Tibial nerve (tissue), 4 donors: ENCODE measurements at places on chromosomes 7 and 10. TPM values are rescaled to one million over a fixed set of nuclear protein-coding genes. Genes with fewer than 3 reads are reported as not detected.

DNA sequence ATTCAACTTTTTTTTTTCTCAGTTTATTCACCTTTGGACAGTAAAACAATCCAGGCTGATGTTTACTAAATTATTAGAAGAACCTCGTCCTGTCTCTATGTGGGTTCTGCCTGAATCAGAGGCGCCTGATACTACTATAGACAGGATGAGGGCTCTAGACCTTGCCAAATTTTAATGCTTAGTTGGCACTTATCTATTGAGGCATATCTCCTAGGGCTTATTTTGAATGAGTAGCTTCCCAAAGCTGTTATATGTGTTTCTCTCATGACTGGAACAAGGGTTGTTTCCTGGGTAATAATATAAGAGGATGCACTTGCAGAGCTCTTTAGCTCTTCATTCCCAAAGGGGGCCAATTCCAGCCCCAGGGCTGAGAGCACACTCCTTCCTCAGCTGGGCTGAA, 23.6 kb downstream of the HECW1 start:
- no peak for DNase-seq

- no peak for DNase-seq
Measured at GRCh38 chr7:45082031-45082830, 6.5 kb downstream of the NACAD start.

DNA sequence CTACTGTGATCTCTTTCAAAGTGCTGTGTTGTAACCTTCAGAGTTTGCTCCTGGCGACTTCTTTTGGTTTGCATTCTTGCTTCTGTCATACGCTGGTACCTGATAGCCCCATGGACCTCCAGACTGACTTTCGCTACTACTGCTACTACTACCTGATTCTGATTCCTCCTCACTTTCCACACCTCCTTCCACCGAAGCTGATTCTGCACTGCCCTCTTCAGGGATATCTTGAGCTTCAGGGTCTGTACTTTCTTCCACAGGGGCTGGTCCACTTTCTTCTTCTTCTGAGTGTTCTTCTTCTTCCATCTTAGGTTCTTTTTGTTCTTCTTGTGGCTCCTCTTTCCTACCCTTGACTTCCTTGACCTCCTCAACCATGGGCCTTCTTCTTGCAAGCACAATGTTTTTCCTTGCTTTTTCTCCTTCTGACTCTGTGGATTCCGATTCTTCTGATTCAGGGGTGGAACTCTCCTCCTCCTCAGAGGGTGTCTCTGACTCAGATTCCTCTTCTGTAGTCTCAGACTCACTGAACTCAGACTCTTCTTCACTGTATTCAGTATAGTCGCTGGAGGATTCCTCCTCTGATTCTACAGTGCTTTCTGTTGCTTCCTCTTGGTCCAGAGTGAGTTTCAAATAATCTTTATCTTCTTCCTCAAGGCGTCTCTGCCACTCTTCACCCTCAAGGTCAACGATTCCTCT, 992.2 kb downstream of the PCDH15 start:
- DNase-seq, result no peak

GRCh38 chr10:14608381-14609001, 166.2 kb downstream of the FAM107B start:
- DNase-seq, result no peak

DNA sequence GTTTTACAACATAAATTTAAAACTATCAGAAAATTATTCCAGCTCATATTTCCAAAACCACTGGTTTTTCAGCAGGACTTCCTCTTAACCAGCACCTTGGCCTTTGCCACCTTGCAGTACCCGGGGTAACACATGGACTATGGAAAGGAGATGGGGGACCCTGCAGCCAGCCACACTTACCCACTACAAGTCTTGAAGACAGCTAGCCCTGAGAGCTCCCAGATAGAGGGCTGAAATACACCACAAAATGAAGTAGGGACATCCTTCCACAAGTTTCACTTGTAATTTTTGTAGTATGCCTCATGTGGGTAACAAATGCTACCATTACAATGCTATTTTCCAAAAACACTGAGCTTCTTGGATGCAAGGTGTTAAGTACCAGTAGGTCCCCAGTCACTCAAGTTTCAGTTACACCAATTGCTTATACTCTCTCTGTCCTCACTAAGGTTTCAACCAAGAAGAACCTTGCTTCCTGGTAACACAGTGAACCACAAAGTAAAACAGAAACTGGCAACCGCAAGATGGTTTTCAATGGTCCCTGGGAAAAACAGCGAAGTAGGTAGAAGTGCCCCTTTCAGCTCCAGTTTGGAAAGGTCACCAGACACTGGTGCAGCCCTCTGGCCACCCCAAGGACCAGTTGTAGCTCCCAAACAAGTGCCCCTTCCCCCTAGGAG, 110.9 kb downstream of the SGMS1 start:
- DNase-seq, result no peak

The UBE2D4 gene
- total RNA-seq, result 12.9 TPM

DNA sequence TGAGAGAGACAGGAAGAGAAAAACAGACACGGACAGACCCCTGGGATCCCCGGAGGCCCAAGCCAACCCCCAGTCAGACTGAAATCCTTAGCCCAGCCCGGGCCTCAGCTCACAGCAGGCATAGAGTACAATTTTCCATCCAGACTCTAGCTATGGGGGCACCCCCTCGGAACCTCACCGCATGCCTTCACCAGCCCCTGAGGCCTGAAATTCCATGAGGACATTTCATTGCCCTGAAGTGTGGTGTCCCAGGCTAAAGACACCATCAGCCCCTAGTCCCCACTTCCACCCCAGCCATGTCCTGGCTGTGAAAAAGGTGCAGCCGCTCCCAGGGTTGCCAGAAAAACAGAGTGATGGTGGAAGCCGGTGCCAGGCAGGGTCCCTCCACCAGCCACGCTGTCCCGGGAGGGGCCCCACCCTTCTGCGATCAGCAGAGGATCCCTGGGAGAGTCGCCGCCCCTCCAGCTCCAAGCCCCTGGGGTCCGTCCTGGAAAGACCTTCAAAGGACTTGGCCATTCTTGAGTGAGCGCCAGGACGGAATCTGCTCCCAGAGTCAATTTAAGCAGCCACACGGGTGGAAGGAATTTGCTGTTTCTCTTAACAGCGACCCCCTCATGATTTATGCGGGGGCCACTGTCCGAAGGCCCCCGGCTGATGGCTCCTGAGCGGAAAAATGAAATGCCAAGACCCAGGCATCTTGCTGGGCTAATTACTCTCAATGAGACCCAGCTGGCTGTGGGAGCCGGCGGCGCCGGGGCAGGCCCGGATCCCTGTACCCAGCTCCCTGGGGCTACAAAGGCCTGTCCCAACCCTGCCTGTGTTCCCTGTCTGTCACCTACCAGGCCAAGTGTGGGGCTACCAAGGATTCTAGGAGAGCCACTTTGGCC, 23.2 kb downstream of the MYL10 start:
- DNase-seq, result no peak

The GPNMB gene
- total RNA-seq, result 91.7 TPM

- DNase-seq, result no peak
Measured at GRCh38 chr7:108430664-108431063, 25.6 kb downstream of the NRCAM start.

The EIF4EBP2 gene
- 75.1 TPM for total RNA-seq

The SAP25 gene
- total RNA-seq, result 6.0 TPM

DNA sequence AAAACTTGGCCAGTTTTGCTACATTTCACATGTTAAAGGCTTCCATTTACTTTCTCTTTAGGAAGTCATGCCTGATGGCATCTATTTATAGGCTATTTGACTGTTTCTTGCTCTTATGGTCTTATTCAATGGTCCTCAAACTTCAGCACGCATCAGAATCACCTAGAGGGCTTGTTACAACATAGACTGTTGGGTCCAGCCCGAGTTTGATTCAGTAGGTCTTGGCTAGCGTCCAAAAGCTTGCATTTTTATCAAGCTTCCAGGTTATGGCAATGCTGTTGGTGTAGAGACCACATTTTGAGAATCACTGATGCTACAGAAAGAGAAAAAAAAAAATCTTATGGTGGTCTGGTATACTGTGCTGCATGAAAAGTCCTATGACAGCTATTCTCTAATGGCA, 51.9 kb downstream of the MTPN start:
- DNase-seq, result no peak

GRCh38 chr10:129023082-129023481, 444.0 kb upstream of the MGMT start:
- peak; percentile 58 for DNase-seq

DNA sequence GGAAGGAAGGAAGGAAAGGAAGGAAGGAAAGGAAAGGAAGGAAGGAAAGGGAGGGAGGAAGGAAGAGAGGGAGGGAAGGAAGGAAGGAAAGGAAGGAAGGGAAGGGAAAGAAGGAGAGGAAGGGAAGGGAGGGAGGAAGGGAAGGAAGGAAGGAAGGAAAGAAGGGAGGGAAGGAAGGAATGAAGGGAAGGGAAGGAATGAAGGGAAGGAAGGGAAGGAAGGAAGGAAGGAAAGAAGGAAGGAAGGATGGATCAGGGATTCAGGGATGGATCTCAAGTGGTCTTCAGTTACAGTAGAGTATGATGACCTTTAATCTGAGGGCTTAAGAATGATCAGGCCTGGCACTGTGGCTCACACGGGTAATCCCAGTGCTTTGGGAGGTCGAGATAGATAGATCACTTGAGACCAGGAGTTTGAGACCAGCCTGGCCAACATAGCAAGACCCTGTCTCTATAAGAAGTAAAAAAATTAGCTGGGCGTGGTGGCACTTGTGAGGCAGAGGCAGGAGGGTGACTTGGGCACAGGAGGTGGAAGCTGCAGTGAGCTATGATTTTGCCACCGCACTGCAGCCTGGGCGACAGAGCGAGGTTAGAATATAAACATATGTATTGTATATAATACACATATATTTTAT, 760 bp upstream of the FOXK1 start:
- DNase-seq, result no peak

- DNase-seq, result no peak
Measured at GRCh38 chr7:90773269-90773668, 177.1 kb downstream of the CDK14 start.

- no peak for DNase-seq
Measured at GRCh38 chr7:150388306-150388705, 9.2 kb downstream of the ZNF775 start.

The ERVW-1 gene
- not detected for total RNA-seq

GRCh38 chr7:44735403-44736165, 13.1 kb upstream of the ZMIZ2 start:
- DNase-seq, result no peak

DNA sequence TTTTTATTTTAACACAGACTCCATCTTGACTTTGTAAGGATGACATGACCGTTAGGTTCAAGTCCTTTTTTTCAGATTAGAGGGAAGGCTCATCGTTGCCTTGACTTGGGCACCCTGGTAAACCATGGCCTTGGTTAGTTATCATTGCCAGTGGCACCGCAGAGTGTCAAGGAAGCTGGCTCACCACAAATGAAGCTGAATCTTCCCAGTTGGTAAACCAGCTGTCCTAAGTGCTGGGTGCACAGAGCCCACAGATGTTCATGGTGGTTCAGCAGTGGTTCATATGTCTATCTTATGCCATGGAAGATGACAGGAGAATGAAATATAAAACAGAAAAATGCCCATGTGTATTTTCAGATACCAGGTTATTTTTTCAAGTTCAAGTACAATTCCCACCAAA, 273.6 kb downstream of the PLXDC2 start:
- no peak for DNase-seq

The AGR2 gene
- not detected for total RNA-seq

DNA sequence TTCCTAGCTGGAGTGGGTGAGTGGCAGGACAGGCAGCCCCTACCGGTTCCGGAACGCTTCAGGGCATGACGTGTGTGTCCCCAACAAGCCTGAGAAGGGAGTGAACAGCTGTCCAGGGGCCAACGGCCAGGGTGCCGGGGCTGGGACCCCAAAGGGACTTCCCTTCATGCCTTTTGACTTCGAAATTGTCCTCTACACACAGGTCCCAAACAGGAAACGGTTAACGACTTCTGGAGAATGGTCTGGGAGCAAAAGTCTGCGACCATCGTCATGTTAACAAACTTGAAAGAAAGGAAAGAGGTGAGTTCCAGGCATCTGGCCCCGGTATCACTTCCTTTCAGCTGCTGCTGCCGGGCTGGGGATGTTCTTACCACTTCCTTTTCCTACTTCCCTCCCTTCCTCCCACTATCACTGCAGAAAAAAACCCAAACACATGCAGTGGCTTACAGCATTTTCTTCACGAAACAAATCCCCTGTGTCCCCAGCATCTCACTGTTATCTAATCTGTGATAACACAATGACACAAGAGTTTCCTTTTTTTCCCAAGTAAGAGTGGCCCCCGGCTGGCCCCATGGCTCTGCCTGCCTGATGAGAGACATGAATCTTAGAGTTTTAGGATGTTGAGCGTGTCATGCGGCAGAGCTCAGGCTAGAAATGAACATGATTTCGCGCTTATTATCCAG, 63.2 kb downstream of the MKI67 start:
- DNase-seq, result no peak

DNA sequence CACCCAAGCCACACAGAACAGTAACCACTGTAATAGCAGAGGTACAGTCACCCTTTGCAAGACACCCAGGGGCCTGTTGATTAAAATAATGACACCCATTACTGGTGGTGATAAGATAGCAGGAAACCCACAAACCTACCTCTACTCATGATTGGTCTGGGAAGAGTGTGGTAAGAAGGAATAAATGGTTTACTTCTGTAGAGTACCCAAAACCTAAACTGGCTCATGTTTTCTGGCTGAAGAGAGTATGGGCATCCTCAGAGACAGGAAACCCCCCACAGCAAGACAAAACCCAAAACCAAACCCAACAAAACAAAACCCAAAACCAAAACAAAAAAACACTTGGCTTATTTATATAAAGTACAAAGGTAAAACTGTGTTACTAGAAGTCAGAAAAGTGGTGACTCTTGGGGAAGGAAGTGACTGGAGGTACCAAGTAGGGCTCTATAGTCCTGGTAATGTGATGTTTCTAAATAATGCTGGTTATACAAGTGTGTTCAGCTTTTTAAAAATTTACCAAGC, 15.5 kb upstream of the DNAJB12 start:
- DNase-seq, result no peak

- peak; percentile 49 for DNase-seq
Measured at GRCh38 chr10:61750943-61751471, 88.3 kb downstream of the CABCOCO1 start.

- DNase-seq, result no peak
Measured at GRCh38 chr7:7739204-7740036, 21.0 kb upstream of the RPA3 start.

- no peak for DNase-seq
Measured at GRCh38 chr7:36286226-36286625, 103.4 kb upstream of the ANLN start.

GRCh38 chr10:26727005-26727404, 29.5 kb downstream of the PDSS1 start:
- DNase-seq, result no peak

GRCh38 chr7:129782818-129783583, 169.8 kb downstream of the UBE2H start:
- DNase-seq, result no peak

The IL6 gene
- 6.3 TPM for total RNA-seq

The VPS41 gene
- 47.5 TPM for total RNA-seq

GRCh38 chr10:129122846-129123245, 344.2 kb upstream of the MGMT start:
- no peak for DNase-seq

The EPHA1 gene
- 0.87 TPM for total RNA-seq

- DNase-seq, result peak; percentile 89
Measured at GRCh38 chr10:129963641-129964501, at the start of gene EBF3. Gene EBF3 (minus strand): TSS chr10:129964274. CDS start chr10:129963768, 506 bp downstream.

- no peak for DNase-seq
Measured at GRCh38 chr10:103557455-103557854, 64.0 kb downstream of the NEURL1 start.
